ENCODE measurements at places on chromosomes 12 and 14. TPM values are rescaled to one million over a fixed set of nuclear protein-coding genes. Genes with fewer than 3 reads are reported as not detected.

PLA2G1B gene
- total RNA-seq: not detected

KRT77 gene
- total RNA-seq: 1.2 TPM

PSMA3 gene
- total RNA-seq: 60.0 TPM

SYNDIG1L gene
- total RNA-seq: 0.60 TPM

ANG gene
- total RNA-seq: 5.1 TPM

COX8C gene
- not detected for total RNA-seq

KRT6B gene
- 1.2 TPM for total RNA-seq

INSM2 gene
- 24.3 TPM for total RNA-seq

KRT79 gene
- total RNA-seq: 0.66 TPM

LTBR gene
- 21.1 TPM for total RNA-seq

COCH gene
- total RNA-seq: 37.7 TPM

INHBE gene
- total RNA-seq: not detected

LRRC10 gene
- not detected for total RNA-seq

TPH2 gene
- total RNA-seq: not detected

HOXC12 gene
- not detected for total RNA-seq

ASCL1 gene
- 42.0 TPM for total RNA-seq

NKX2-8 gene
- total RNA-seq: not detected

TMPRSS12 gene
- not detected for total RNA-seq

KRT6C gene
- not detected for total RNA-seq

CBX5 gene
- total RNA-seq: 128 TPM

PPFIA2 gene
- total RNA-seq: 107 TPM

EIF2S3B gene
- total RNA-seq: 0.55 TPM

ABCD2 gene
- 5.6 TPM for total RNA-seq

COPS7A gene
- 47.9 TPM for total RNA-seq

HOXC5 gene
- total RNA-seq: not detected

SYNE3 gene
- total RNA-seq: 10.5 TPM

LALBA gene
- total RNA-seq: not detected

ESRRB gene
- 4.3 TPM for total RNA-seq

SRRM4 gene
- 21.8 TPM for total RNA-seq

TDRD9 gene
- total RNA-seq: 11.0 TPM

LRP1-AS gene
- total RNA-seq: 3.4 TPM

Measured in camera-type eye (tissue), 1 donor.